ENCODE measurements at places on chromosomes 7 and 10. TPM values are rescaled to one million over a fixed set of nuclear protein-coding genes. Genes with fewer than 3 reads are reported as not detected.

GRCh38 chr10:120480848-120481247 lies 23.8 kb downstream of the PLPP4 start:
- no peak for DNase-seq

The TNS3 gene
- 51.4 TPM for total RNA-seq

DNA sequence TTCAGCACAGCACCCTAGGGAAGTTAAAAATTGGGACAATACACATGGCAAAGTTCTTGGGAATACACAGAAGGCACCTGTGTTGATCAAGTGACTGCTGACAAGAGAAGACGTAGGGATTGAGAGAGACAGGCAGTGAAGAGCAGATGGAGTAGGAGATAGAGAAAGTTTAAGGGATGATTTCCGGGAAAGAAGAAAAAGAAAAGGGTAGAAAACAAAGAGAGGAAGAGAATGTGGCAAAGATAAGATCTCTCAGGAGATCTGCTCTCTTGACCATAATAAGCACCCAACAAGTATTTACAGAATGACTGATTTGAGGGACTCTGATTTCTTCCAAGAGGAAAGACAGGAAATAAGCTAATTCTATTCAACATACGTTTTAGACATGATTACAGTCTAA lies 15.1 kb upstream of the RALA start:
- DNase-seq, result no peak

DNA sequence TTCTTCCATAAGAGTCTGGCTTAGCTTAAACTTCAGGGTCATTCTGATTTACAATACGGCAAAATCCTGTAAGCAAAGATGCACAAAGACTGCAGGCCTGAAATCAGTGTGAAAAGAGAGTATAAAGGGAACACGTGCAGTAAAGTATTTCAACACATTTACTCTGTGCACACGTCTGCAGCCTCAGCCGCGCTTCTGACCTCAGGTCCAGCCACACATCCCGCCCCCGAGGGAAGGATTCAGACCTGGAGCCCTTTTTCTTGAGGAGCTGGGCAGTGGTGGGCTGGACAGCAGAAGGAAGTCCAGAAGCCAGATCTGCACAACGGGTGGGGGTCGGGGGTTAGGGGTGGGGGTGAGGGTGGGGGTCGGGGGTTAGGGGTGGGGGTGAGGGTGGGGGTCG lies 58.9 kb upstream of the FAM20C start:
- no peak for DNase-seq

GRCh38 chr7:41890631-41891274 lies 187.9 kb upstream of the INHBA start:
- DNase-seq, result no peak

The CACNB2 gene
- total RNA-seq, result 23.7 TPM

The DLX5 gene
- total RNA-seq, result 0.50 TPM

DNA sequence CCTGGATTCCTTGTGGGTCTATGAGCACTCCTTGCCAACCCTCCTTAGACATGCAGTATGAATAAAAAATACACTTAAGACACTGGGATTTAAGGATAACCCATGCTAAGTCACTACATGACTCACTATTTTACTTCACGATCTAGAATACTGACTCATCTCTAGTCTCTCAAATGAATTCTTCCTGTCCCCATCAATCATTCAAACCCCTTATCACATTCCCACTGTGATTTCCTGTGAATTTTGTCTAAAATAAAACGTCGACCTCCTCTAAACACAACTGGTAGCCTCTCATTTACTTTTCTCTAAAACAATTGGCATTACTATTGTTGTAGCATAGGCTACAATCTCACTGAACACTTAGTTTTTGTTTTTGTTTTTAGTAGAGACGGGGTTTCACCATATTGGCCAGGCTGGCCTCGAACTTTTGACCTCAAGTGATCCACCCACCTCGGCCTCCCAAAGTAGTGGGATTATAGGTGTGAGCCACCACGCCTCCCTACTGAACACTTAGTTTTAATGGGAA lies 3.9 kb upstream of the IQUB start:
- DNase-seq, result no peak

The FAM25A gene
- total RNA-seq, result not detected

The FFAR4 gene
- 0.39 TPM for total RNA-seq

DNA sequence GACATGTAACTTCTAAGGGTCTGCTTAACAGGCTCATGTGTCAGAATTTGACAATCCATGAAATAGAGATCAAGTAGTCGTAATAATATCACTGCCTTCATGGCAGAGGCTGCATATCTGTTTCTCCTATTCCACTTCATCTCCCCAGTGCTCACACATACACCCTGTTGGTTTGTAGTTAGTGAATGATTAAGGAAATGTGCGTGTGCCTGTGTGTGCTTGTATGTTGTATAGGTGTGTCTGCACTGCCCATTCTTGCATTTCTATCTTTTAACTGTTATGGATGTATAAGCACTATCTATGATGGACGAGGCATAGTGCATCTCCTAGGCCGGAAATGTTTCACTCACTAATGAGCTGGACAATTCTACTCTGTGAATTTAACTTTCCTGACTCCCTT lies 985.2 kb downstream of the LRMDA start:
- no peak for DNase-seq

All from left cardiac atrium (tissue), 4 donors.